Renal pelvis (tissue), 12 donors: ENCODE measurements at places on chromosomes 5 and 9. TPM values are rescaled to one million over a fixed set of nuclear protein-coding genes. Genes with fewer than 3 reads are reported as not detected.
A peak's percentile ranks its signal among the peaks of the same experiment; 100 is the strongest.

GRCh38 chr9:34664281-34665066, 2.0 kb upstream of the CCL27 start:
- DNase-seq: peak; percentile 64

GRCh38 chr5:179164331-179165311, 104.4 kb downstream of the ZNF354C start:
- no peak for DNase-seq

- DNase-seq: no peak
Observed at GRCh38 chr5:128962211-128962610, 3.1 kb upstream of the SLC27A6 start.

DNA sequence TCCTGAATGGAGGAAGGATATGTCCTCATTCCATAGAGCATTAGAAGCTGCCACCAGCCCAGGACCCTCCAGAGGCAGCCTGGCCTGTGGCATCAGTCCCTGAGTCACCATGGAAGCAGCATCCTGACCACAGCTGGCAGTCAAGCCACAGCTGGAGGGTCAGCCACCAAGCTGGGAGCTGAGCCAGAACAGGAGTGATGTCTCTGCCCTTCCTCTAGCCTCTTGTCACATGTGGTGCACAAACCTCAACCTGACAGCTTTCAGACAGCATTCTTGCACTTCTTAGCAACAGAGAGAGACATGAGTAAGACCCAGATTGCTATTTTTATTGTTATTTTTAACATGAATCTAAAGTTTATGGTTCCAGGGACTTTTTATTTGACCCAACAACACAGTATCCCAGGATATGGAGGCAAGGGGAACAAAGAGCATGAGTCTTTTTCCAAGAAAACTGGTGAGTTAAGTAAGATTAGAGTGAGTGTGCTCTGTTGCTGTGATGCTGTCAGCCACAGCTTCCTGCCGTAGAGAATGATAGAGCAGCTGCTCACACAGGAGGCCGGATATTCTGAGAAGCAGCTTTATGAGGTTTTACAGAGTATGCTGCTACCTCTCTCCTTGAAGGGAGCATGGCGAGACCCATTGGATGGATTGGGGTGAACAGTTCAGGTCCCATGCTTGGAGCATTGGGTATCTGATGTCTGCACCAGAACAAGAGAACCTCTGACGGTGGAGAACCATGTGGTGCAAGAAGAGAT, 13.0 kb upstream of the CYFIP2 start:
- DNase-seq: no peak

DNA sequence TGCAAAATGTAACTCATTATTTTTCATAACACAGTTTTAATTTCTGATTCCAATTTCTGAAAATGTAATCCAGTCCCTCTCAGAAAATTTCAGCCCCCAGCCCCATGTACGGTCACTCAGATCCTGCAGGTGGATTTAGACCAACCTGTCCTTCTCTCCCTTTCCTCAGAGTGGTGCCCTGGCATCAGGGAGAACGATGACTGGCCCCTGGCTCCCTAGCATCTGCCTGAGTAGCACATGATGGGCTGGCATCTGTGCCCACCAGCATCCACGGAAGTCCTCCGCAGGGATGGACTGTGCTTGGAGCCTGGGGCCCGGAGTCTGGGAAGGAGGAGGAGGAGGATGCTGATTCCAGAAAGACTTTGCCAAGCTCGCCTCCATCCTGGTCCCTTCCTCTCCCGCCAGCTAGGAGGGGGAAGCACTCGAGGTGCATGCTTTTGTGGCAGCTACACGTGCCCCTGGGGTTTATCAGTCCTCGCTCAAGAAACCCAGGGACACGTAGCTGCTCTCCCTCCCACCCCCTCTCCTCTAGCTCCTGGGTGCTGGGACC, 54.4 kb upstream of the RUFY1 start:
- no peak for DNase-seq

DNA sequence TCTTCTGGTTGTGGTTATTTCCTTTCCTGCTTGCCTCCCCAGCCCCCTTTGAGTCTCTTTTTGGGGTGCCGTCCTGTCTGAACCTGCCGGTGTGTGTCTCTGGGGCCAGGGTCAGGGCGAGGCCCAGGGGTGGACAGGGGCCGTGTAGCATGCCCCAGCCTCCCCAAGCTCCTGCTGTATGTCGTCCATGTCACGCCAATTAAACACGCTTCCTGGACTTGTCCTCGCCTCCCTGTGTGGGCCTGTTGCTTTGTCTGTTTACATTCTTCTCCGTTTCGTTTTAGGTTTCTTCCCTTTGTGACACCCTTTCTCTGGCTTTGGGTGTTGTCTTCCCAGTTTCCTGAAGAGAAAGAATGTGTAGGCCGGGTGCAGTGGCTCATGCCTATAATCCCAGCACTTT, 28.5 kb upstream of the HMCN2 start:
- DNase-seq: no peak

GRCh38 chr9:129422843-129423192, 198.1 kb downstream of the C9orf50 start:
- no peak for DNase-seq

DNA sequence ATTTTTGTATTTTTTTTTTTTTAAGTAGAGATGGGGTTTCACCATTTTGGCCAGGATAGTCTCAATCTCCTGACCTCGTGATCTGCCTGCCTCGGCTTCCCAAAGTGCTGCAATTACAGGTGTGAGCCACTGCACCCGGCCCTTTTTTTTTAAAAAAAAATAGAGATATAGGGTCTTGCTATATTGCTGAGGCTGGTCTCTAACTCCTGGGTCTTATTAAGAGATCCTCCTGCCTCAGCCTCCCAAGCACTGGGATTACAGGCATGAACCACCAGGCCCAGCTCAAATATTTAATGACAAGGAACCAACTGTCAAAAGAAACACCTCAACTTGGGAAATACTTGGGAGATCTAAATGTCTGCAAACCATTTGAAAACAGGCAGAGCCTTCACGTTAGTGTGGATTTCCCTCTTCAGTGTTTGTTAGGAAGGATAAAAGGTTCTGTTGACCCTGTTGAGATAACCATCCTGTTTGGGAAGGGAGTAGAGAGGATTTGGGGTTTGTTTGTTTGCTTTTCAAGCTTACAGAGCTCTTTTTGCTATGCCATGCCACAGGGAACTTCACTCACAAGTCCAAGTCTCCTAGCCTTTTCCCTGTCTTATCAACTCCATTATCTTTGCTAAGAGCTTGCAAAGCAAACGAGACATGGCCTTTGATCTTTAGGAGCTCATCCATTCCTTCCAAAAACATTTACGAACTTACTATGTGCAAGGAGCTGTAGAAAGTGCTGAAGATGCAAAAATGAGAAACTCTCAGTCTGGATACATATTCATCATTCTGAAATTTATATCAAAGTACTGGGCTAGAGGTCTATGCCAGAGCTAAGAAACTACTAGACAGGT, 7.5 kb downstream of the FAXDC2 start:
- DNase-seq: no peak

Gene LIX1
- polyA plus RNA-seq: 4.7 TPM

Gene DRD1
- polyA plus RNA-seq: 0.01 TPM
